ENCODE measurements at places on chromosomes 6 and 20.

GRCh38 chr6:95230071-95230740 lies 347.1 kb upstream of the MANEA start:
- no peak for DNase-seq

GRCh38 chr20:50113420-50114224 lies 672 bp upstream of the UBE2V1 start:
- no peak for DNase-seq

GRCh38 chr6:163182696-163183095 lies 231.8 kb upstream of the QKI start:
- DNase-seq, result no peak

GRCh38 chr6:158357570-158358216 lies 45.4 kb downstream of the TULP4 start:
- DNase-seq, result no peak

DNA sequence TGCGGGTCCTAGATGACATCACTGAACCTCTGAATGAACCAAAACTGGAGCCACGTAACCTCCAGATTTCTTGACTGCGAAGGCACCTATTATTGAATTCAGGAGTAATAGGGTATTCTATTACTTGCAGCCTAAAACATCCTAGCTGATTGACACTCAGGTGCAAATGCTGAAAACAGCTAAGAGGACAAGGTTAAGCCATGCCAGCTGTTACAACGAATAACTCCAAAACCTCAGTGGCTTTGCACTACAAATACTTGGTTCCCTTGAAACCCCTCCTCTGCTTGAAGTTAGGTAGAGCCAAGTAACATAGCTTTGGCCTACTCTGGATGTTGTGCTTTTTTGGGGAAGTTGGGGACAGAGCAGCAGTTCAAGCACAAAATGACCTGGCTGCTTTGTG lies 21.0 kb upstream of the CCN5 start:
- no peak for DNase-seq

DNA sequence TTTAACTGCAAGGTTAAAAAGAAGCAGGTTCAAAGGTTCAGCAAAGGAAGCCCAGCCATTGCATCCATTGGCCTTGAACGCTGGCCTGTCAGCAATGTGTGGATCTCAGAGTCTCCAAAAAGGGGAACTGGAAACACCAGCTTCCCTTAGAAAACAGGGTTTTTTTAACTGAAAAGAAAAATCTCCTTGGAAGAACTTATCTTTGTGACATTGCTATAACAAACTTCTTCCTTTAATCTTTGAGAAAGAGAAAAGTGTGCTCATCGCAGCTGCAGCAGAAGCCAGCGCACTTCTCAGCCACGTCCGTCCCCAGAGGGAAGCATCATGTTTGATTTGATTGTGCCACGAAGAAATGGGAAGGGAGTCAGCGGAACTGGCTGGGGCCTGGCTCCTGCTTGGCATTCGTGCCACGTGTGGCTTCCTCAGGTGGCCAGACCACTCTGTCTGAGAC lies 215.0 kb downstream of the SYNDIG1 start:
- DNase-seq, result no peak

- DNase-seq, result no peak
Measured at GRCh38 chr6:42385339-42385738, 66.4 kb downstream of the TRERF1 start.

DNA sequence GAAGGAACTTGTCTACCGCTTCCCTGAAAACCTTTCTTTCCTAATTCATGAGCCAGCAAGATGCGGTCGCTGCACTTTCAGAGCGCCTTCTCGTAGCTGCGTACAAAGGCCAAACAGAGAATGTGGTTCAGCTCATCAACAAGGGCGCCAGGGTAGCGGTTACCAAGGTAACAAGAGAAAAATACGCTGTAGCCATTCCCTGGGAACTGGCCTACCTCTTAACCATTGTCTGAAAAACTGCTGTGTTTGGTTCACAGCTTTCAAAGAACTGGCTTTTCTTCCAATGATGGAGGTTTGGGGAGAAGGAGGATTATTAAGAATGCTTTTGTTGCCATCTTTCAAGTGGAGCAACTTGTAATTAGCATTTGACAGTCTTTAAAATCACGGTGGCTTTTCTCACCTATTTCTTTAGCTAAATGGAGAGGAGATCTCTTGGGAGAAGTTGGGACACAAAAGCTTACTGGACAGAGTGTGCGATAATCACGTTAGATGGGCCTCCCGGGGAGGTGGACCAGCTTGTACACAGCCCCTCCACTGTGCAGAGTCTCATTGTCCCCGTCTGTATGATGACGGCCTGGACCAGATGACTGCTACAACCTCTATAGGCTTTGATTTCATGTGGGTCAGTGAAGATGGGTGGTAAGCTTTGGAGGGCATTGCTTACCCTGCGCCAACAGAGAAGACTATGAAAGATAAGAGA lies 71.5 kb downstream of the LYRM2 start:
- DNase-seq, result no peak

DNA sequence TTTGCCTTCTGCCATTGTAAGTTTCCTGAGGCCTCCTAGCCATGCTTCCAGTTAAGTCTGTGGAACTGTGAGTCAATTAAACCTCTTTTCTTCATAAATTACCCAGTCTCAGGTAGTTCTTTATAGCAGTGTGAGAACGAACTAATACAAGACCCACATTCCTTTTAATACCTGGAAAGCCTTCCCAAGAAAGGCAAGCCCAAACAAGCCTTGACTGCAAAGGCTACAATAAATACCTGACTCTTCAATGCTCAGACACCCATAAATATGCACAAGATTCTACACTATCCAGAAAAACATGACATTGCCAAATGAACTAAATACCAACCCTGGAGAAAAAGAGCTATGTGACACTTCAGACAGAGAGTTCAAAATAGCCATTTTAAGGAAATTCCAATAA lies 338.8 kb downstream of the HAO1 start:
- no peak for DNase-seq

DNA sequence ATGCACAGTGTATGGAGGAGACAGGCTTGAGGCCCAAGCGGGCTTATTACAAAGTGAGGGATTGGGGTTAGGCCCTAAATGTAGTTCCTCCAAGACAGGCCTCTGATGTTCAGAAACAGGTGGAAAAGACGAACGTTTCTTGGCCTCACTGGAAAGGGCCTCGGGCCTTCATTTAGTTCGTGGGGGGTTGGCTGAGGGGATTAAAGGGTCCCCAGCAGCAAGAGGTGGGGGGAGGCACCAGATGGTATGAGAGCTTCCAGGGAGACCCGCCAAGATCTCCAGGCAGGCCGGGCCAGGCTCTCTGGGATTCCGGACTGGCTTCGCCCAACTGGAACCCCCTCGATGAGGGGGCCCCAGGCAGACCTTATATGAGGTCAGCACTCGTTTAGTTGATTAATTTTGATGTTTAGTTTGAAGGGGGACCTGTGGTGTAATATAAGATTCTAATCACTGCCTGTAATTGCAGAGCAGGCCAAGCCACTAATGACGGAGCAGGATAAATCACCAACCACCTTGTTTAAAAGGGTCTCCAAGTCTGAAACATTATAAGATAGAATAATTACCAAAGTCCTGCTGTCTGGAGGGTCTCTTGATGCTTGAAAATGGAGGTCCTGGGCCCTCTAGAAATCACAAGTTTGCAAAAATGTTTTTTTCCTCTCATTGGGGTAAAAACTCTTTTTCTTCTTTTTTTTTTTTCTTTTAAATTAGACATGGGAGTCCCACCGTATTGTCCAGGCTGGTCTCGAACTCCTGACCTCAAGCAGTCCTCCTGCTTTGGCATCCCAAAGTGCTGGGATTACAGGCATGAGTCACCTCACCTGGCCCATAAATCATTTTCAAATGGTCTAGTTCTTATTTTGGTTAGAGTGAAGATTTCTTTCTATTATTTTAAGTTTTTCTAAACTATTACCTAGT lies 2.2 kb downstream of the HMGA1 start:
- no peak for DNase-seq

DNA sequence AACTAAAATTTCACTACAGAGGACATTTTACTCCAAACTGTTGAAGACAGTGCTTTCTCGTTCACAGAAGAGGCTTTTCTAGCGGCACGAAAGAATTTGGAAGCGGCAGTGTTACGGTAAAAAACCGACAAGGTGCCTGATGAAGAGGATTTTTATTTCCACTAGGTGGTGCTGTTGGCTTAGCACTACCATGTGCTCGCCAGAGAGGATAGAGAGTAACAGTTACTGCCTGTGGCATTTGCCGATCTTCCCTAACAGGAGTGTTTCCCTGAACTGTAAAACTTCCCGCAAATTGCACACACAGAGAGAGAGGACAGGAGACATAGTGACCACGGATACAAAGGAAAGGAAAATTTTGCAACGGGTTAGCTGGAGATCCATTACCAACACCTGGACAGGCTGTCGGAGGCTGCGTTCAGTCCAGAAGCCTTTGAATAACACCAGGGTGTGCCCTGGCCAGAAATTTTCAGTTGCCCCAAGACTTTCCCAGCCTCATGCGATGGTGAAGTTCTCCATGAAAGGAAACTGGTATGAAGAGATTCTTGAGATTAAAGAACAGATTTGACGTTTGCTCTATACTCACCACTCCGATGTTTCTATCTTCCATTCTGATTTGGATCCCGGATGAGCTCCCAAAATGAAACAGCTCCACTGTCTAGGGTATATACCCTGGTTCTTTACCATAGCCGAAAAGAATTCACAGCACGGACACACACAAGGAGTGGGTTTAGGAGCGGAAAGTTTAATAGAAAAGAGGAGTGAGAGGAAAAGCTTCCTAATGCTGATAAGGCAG lies 48.1 kb downstream of the HLA-DPB1 start:
- peak; percentile 23 for DNase-seq
